ENCODE measurements at places on chromosomes 6 and 20.

DNA sequence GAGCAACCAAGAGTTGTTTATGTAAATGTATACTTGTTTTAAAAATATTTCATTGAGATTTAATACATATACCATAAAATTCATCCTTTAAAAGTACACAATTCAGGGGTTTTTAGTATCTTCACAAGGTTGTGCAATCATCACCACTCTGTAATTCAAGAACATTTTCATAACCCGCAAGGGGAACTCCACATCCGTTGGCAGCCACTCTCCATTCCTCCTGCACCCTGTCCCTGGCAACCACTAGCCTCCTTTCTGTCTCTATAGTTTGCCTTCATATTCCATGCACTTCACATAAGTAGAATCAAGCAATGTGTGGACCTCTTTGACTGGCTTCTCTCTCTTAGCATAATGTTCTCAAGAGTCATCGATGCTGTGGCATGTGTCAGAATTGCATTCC is 104.2 kb upstream of the PDE10A start:
- DNase-seq = no peak

- no peak for DNase-seq
Observed at GRCh38 chr20:16486532-16486931, 86.7 kb downstream of the KIF16B start.

- no peak for DNase-seq
Observed at GRCh38 chr6:37667050-37667814, 30.5 kb downstream of the MDGA1 start.

- DNase-seq = no peak
Observed at GRCh38 chr20:6006603-6006949, 47.3 kb downstream of the LRRN4 start.

DNA sequence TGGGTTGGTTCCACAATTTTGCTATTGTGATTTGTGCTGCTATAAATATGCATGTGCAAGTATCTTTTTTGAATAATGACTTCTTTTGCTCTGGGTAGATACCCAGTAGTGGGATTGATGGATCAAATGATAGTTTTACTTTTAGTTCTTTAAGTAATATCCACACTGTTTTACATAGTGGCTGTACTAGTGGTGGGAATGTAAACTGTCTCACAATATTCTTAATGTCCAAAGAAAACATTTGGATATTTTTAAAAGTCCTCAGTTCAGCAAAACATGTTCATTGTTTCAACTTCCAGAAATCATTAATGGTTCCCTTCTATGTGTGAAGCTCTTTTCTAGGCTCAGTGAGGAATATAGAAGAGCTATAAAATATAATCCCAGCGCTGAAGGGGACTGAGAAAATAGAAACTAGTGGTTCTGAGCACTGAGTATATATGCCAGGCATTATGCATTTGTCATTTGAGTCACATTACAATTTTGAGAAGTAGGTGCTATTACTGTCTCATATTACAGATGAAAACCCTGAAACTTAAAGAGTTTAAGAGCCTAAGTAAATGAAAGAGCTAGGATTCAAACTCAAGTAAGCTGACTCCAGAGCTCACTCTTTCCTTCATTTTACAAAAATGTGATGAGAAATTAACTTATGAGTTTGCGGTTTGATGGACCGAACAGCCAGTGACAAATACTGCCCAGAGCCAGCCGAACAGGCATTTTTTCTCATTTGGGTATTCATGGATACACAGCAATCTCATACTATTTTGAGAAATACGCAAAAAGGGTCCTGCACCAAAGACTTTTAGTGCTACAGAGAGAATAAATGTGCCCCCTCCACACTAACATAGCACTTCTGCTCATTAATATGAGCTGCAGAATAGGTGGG is 250.1 kb downstream of the TBX18 start:
- no peak for DNase-seq

- DNase-seq = no peak
Observed at GRCh38 chr20:33437141-33437911, 6.2 kb downstream of the SNTA1 start.

GRCh38 chr6:33914645-33915044 is 110.8 kb upstream of the MLN start:
- no peak for DNase-seq

DNA sequence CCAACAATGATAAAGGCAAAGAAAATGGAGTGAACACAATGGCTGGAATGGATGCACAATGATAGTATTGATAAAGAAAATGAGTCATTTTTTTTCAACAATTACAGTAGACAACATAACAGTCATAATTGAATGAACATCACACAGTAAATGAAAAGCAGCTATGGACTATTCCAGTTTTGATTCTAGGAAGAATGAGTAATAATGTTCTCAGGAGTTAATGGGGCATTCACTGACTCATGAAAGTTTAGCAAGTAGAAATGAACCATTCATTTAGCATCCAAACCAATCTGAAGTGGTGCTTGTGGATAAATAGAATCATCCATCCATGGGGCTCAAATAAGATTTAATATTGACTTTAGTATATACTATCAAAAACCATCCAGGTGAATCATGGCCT is 1029.5 kb upstream of the GJE1 start:
- no peak for DNase-seq

DNA sequence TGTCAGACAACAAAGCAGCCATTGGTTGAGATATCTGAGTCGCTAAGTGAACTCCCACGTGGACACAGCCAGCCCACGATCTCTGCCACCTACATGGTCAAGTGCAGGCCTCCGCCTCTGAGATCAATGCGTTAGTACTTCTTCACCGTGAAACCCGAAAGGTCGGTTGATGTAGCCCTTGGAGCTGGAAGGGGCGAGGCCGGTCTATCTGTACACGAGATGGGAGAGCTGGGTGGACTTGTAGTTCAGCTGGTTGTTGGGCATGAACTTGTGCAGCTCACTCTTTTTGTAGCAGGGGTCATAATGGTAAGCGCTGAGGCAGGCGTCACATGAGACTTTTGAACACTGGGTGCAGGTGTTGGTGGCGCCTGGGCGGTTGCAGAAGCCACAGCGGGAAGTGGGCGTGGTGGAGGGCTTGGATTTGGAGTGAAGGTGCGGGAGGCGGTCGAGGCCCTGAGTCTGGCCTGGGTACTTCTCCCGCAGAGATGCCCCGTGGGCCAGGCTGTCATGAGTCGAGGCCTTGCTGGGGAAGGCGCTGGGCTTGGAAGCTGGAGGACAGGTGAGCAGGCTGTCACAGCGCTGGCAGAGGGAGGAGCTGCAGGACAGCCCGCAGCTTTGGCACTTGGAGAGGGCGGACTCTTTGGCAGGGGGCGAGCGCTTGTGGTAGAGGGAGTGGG is 9.8 kb downstream of the SPATA2 start:
- DNase-seq = no peak

DNA sequence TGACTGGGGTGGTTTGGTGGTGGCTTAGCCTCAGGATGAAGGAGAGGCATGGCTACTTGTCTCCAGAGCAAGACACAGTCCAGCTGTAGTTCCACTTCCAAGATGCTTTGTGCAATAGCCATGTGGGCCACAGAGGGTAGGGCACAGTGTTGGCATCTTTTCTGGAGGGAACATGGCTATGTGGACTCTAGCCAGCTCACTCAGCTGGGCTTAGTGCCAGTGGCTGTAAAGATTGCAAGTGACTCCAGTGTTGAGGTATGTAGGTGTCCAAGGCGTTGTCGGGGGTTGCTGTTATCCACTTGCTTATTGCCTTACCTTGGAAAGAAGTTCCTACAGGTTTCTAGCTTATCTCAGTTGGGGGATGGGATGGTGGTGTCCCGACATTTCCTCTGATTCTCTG is 233.4 kb downstream of the CD109 start:
- DNase-seq = no peak

GRCh38 chr6:138944412-138944811 is 43.6 kb downstream of the REPS1 start:
- DNase-seq = no peak

- no peak for DNase-seq
Observed at GRCh38 chr20:43669332-43669731, 2.4 kb downstream of the MYBL2 start.

DNA sequence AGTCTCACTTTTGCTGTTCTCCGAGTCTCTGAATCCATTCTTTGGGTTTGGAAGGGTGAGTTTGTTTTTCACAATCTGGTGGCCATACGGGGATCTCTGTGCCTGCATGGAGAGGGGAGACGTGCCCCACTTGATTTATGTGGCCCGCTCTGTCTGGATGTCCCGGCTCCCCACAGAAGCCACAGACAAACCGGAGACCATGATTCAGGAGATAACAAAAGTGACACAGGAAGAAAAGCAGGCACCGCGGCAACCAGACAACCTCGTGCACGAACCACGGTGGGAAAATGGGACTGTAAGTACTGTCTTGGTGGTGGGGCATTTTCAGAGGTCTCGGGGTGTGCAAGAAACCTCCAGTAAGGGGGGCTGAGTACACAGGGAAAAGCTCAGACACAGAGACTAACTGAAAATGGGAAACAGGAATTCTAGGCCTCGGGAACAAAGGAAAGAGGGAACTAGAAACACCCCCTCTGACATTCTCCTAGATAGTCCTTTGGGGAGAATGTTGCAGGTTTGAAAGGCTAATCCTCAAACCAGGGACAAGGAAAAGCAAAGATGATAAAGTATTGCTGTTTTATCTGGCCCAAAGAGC is 22.1 kb upstream of the ZNF318 start:
- no peak for DNase-seq

GRCh38 chr6:28424163-28424562 is 19.1 kb downstream of the ZSCAN23 start:
- no peak for DNase-seq

- no peak for DNase-seq
Observed at GRCh38 chr6:82385102-82385501, 21.5 kb downstream of the TPBG start.

DNA sequence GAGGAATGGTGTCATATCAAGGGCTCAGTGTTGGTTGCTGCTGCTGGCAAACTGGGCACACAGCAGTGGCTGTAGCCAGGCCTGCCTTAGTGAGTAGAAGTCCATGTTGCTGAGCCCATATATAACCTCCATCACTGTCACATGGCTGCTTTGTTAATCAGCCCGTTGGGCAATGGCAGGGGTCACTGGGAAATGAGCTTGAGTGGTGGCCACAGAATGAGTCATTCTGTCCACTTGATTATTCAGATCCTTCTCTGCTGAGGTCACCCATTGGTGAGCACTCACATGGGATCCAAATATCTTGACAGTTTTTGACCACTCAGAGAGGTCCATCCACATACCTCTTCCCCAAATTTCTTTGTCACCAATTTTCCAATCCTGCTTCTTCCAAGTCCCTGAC is 898.9 kb upstream of the EYS start:
- no peak for DNase-seq

GRCh38 chr6:3390698-3391097 is 66.2 kb downstream of the SLC22A23 start:
- DNase-seq = no peak

DNA sequence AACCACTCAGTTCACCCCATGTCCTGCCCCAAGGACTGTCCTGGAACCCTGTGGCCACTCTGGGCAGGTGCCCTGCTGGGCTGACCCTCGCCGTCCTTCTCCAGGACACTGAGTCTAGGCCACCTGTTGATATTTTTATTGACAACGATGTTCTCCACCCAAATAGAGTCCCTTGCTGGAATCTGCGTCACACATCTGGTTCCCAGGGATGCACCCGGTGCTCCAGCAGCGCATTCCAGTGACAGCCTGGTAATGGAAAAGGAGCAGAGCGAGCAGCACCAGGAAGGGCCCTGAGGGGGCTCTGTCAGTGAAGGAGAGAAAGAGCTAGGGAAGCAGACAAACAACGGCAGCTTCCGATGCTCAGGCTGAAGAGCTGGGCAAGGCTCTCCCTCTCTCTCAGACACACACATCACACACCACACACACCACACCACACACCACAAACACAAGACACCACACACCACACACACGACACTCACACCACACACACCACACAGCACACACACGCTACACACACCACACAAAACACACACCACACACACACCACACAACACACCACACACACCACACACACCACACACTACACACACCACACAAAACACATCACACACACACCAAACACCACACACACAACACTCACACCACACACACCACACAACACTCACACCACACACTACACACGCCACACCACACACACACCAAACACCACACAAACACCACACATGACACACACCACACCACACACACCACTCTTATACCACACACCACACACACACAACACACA is 117.9 kb upstream of the THBS2 start:
- no peak for DNase-seq

- no peak for DNase-seq
Observed at GRCh38 chr6:120282005-120282404, 932.4 kb upstream of the MAN1A1 start.

- no peak for DNase-seq
Observed at GRCh38 chr6:7414811-7415210, 25.2 kb downstream of the RIOK1 start.

DNA sequence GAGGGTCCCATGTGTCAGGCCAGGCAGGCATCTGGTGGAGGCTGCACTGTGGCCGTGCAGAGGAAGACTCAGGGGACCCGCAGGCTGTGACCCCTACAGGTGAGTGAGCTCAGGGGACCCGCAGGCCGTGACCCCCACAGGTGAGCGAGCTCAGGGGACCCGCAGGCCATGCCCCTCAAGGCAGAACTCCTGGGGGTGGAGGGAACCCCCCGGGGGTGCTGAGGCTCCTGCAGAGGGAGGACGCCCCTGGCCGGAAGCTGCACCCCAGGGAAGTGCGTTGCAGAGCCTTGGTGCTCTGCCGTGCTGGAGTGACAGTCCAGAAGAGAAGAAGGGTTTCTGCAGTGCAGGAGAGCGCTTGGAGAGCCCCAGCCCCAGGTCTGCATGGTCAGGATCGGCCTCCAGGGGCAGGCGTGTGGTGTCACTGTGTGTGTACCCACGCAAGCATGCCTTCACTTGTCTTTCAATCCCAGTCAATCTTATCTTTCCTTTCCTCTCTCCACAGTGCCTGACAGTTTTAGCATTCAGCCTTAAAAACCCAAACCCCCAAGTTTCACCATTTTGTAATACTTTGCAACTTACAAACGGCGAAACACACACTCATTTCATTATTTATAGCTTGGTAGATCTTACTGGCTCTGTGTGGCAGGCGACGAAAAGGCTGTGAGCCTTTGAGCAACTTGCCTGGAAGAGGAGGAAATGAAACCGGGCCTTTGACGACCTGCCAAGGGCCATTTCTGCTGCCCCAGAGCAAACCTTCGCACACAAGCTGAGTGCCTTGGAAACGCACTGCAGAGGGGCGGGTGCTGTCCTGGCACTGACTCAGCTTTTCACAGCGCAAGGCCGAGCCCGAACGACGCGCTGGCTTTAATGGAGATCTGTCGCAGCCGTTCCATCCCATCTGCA is 101.4 kb upstream of the AGPAT4 start:
- no peak for DNase-seq
